ENCODE measurements at places on chromosomes 3 and 15. TPM values are rescaled to one million over a fixed set of nuclear protein-coding genes. Genes with fewer than 3 reads are reported as not detected.

- peaks cover 1% of the 10 kb centered on the region for H3K36me3 ChIP-seq
- no peaks in the 10 kb centered on the region for H3K4me1 ChIP-seq
- no peak for DNase-seq
Observed at GRCh38 chr3:197354568-197355001, 56.2 kb upstream of the DLG1 start.

GRCh38 chr3:173584093-173584837 is 186.7 kb downstream of the NLGN1 start:
- H3K27me3 ChIP-seq = peaks cover 22% of the 10 kb centered on the region
- no peaks in the 10 kb centered on the region for H3K36me3 ChIP-seq
- no peak overlapping the region for H3K27ac ChIP-seq
- DNase-seq = no peak
- H3K4me1 ChIP-seq = peaks cover 3% of the 10 kb centered on the region

- no peaks in the 10 kb centered on the region for H3K27me3 ChIP-seq
- H3K4me1 ChIP-seq = no peaks in the 10 kb centered on the region
- no peak overlapping the region for H3K27ac ChIP-seq
Observed at GRCh38 chr3:135448520-135448919, 517.0 kb upstream of the PPP2R3A start.

DNA sequence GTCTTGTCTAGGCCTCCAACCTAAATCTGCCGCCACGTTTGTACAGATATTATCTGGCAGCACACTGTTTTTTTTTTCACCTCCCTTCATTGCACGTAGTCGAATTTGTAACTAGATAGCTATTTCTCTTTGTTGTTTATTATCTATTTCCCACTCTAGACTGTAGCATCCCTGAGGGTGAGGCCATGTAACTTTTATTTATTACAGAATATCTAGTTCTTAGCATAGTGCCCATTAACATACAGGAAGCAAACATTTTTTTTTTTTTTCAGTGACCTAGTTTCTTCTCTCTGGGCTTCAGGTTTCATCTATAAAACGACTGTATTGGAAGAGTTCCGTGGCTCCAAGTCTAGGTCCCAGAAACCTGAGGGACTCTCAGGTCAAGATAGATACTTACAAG is 354.3 kb downstream of the FGF12 start:
- DNase-seq = no peak
- H3K27ac ChIP-seq = no peak overlapping the region
- no peaks in the 10 kb centered on the region for H3K4me1 ChIP-seq
- H3K4me3 ChIP-seq = no peak overlapping the region

- H3K4me1 ChIP-seq = peaks cover 33% of the 10 kb centered on the region
- H3K4me3 ChIP-seq = peak within 1 kb of the TSS; percentile 86
- peak within 1 kb of the TSS; percentile 92 for H3K27ac ChIP-seq
Observed at GRCh38 chr3:53045518-53046170, at the start of gene SFMBT1. SFMBT1 (minus strand) TSS chr3:53046073; CDS start chr3:52969128, 76,945 bp downstream.

GRCh38 chr3:177883957-177884356 is 652.3 kb upstream of the KCNMB2 start:
- H3K27me3 ChIP-seq = no peaks in the 10 kb centered on the region
- peaks cover 2% of the 10 kb centered on the region for H3K4me1 ChIP-seq
- no peak for DNase-seq
- H3K4me3 ChIP-seq = no peak overlapping the region
- H3K36me3 ChIP-seq = no peaks in the 10 kb centered on the region
- H3K27ac ChIP-seq = no peak overlapping the region

Gene ATG7
- total RNA-seq = 38.2 TPM

Gene MNS1
- 0.44 TPM for total RNA-seq

Gene BCHE
- not detected for total RNA-seq
